Stimulated activated CD8-positive, alpha-beta memory T cell treated with anti-CD3 and anti-CD28 coated beads, Interleukin-2, amount 100 ng/mL, for 48 hours (primary cell): ENCODE measurements at places on chromosomes 2 and 18.

DNA sequence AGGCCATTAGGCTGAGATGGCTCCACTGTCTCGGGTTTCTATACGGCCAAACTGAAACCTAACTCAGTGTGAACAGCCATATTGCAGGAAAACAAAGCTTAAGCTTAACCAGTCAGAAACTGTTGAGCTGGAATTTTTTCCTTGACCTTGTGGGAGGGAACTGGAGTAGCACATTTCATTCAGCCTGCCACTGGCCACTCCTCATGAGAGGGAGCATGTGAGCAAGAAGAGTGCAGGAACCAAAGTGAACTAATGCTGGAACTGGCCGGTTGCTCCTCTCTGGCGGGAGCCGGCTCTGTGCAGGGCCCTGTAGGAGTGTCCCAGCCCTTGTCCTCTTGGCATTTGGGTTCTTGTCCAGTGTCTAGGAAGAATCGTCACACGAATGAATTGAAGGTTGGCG lies 5.9 kb upstream of the POLE4 start:
- DNase-seq: no peak

- DNase-seq: no peak
These were observed 16.3 kb upstream of the GTF2A1L start for GRCh38 chr2:48601349-48601748.

DNA sequence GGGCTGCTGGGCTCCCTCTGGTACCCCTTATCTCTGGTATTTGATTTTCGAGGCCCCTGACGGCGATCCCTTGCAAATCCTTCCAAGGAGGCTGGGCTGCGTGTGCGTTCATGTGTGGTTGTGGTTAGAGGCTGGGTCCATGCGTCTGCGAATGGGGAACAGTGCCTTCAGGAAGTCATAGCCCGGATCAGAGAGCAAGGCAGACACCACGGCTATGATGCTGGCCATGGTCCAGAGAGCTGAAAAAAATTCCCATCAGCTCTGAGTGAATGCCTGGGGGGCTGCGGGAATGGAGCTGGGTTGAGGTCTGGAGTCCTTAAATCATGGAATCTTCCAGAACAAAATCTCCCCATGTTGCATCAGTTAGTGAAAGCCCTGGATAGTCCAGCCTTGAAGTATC lies 145.5 kb downstream of the ACKR3 start:
- no peak for DNase-seq

DNA sequence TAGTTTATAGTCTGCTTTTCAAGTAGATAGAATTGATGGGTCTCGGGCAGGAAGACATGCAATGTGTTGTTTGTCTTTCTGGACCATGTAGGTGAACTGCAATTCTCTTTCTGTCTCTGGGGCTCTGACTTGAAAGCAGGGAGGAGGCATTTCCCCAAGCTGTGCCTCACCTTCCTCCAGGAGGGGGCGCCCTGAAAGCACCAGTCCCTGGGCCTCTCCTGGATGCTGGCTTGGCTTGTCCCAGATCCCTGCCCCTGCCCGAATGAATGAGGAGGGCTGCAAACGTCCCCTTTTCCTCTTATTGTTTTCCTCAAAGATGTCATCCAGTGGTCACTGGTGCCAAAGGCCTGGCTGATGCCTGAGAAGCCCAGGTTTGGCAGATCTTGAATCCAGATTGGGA lies 270.6 kb downstream of the CELF4 start:
- no peak for DNase-seq

DNA sequence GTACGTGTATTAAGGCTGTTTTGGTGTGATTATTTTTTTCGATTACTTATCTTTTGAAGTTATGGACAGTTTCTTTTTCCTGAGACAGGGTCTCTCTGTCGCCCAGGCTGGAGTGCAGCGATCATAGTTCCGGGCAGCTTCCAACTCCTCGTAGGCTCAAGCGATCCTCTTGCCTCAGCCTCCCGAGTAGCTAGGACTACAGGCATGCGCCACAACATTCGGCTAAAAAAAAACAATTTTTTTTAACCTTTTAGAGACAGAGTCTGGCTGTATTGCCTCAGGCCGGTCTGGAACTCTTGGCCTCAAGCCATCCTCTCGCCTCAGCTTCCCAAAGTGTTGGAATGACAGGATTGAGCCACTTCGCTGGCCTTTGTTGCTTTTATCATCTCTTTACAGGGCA lies 945 bp downstream of the HAT1 start:
- DNase-seq: no peak

DNA sequence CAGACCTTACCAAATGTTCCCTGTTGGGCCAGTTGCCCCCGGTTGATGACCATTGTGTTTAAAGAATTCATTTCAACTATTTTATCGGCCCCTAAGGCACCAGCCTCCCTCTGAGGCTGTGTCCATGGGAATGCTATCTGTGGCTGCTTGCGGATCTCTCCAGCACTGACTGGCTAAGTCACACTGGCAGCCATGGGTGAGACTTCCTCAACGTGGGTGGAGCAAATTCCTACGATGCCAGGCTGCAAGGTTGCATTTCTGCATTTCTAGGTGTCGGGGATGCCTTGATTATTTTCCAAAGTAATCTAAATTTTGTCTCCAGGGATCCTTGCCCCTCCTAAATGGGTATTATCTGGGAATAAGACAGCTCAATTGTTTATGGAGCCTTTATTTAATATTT lies 6.2 kb downstream of the CXCR4 start:
- DNase-seq: no peak

DNA sequence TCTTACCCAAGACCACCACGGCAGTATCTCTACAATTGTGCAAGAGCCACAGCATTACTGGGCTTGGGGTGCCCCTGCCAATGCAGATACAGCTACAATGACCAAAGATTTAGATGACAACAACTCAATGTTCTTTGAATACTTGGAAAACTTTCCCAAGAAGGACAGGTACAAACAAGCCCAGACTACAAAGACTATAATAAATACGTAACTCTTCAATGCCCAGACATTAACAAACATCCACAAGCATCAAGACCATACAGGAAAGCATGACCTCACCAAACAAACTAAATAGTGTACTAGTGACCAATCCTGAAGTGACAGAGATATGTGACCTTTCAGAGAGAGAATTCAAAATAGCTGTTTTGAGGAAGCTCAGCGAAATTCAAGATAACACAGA lies 62.8 kb downstream of the ICA1L start:
- no peak for DNase-seq

- DNase-seq: no peak
These were observed 1721.0 kb upstream of the PIK3C3 start for GRCh38 chr18:40233931-40234616.

- no peak for DNase-seq
These were observed 273.5 kb upstream of the HDAC4 start for GRCh38 chr2:239674101-239674980.

- DNase-seq: no peak
These were observed 71.0 kb downstream of the CWC22 start for GRCh38 chr2:179936141-179936540.

DNA sequence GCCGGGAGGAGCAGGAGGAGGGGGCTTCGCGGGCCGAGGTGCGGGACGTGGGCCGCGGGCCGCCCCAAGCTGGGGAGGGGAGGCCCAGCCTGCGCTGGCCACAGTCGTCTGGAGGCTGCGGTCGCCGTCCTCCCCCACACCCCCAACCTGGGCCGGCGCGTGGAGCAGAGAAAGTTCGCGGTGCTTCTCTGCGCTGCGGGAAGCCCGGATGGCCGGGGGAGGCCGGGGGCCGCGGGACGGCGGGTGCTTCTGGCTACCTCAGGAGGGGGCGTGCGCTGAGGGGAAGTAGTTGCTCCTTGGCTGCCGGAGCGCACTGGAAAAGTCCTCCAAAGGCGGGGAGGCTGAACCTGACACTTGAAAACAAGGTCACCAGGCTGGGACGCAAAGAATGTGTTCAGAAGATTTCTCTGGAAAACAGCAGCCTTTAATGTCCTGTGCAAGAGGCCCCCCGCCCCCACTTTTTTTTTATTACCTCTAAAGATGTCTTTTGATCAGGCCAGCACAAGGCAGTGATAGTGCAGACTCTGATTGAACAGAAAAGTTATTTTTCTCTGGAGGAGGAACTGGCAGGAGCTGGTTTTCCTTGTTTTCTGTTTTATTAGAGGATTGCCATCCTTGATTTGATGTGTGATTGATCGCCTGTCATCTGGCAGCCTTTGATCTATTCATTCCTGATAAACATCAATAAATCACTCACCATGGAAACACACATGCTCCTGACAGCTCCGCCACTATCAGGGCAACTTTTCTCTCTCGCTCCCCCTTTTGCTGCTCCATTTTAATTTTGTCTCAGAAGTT lies 1.6 kb downstream of the TSHZ1 start:
- DNase-seq: no peak

GRCh38 chr2:102932501-102932900 lies 170.7 kb downstream of the TMEM182 start:
- DNase-seq: no peak

DNA sequence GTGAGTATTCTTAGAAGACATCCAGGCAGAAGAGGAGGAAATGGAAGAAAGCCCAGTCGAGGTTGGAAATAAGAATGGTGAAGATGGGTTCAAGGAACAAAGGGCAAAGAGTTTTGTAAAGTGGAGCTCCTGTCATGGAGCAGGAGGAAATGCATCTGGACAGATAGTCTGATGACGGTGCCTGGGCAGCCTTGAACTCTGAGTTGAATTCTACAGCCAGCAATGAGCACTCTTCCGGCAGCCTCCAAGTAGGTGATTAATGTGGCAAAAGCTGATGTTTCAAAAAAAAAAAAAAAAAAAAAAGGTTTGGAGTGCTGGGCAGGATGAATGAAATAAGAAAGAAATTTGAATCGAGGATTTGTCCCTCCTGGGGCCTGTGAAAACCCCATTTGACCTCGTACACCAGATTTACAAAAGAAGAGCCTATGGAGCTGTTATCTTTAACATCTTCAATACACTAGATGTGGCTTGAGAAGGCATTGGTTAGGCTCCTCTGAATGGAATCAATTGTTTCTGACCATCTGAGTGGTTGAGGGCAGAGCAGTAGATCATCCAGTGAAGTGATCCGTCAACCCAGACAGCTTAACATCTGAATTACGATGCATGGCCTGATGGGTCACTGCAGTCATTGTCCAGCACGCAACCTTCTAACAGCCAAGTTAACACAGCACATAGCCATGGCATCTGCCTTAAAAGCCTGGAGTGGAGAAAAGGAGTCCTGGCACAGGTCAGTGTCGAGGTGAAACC lies 449.7 kb downstream of the TXNL1 start:
- no peak for DNase-seq

- no peak for DNase-seq
These were observed 58.1 kb downstream of the AGAP1 start for GRCh38 chr2:235551965-235552364.

GRCh38 chr2:113980946-113981345 lies 91.1 kb downstream of the ACTR3 start:
- no peak for DNase-seq

- DNase-seq: no peak
These were observed 10.6 kb upstream of the SNORC start for GRCh38 chr2:232859385-232859916.

DNA sequence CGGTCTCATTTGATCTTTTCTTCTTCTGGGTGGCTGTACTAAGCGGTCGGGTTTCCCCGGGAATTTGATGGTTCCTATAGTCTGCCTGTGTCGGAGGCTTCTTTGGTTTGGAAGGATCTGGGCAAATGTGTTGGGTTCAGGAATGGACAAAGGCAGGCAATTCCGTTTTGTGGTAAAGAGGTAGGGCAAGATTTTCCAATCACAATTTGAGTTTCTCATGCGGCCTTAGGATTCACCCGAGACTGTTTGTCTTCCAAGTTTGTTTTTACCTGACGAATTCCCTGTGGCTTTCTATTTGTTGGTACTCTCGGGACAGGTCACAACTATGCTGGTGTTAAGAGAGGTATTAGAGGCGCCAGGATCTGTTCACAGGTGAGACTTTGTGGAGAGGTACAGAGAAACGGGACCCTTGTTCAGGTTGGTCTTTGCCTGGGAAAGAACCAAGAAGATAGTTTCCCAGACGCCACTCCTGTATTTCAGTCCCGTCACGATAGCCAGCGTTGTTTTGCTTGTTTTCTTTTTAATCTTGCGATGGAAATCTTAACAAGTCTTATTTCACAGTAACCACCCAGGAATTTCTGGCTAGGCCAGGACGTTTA lies 3.0 kb downstream of the SP5 start:
- no peak for DNase-seq

DNA sequence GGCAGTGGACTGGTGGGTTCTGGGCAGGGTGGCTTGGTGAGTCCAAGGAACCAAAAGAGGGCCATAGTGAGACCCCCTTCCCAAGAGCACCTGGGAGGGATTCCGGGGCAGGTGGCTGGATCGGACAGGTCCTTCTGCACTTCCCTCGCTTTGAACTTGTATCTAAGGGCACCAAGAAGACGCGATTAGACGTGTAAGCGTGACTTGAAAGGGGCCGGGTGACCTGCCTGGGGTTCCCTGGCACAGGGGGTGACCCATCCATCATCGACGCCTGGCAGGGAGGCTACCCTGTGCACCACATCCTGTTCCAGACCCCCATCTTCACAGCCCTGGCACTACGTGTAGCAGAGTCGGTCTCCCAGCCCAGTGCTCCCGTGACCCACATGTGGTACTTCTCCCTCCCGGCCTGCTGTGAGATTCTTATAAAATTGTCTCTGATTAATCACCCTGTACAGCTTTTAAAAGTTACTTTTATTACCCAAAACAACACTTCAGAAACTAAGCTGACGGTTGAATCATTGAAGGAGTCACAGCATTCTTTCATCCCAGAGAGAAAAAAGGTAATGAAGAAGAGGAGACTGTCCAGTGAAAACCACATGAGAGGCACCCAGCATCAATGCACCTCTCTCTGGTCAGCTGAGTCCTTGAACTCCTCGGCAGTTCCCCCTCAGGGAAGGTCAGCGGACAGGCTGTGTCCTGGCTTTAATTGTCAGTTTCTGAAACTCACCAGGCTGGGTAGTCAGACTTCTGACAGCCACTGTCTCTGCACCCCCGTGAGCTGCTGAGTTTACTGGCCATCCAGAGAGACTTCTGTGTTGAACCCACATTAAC lies 13.0 kb downstream of the SH3BP4 start:
- no peak for DNase-seq

DNA sequence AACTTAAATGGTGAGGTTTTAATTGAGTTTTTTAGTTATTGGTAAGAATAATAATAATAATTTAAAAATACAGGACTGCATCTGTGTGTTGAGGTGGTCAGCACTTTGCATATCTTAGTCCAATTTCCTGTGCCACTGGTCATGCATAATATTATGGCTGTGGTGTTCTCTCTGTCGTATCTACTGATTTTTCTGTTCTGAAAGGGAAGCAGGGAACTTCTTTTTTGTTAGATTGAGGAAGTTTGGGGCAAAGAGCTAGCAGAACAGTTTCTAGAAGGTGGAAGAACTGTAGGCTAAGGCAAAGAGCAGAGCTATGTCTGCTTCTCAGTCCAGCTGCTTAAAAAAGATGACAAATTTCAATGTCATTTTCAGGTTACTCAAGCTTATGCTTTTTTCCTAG lies 74.3 kb downstream of the XRCC5 start:
- no peak for DNase-seq

DNA sequence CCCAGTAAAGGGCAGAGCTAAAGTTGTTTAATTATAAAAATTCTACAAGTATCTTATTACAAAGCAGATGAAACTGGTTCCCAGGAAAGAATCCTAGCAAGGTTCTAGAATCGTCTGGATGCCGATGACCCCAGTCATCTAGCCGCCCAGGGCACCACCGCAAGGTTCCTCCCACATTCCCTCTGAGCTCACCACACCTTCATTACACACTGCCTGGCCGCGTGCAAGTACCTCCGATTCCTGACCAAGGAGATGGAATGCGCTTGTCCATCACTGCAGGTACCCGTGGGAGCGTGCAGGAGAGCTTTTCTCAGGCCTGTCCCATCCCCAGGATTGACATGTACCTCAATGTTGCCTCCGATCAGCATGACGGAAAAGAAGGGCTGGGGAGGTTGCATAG lies 158.5 kb downstream of the LAMA1 start:
- no peak for DNase-seq
